ENCODE measurements at places on chromosomes 4 and X.
A peak's percentile ranks its signal among the peaks of the same experiment; 100 is the strongest.

DNA sequence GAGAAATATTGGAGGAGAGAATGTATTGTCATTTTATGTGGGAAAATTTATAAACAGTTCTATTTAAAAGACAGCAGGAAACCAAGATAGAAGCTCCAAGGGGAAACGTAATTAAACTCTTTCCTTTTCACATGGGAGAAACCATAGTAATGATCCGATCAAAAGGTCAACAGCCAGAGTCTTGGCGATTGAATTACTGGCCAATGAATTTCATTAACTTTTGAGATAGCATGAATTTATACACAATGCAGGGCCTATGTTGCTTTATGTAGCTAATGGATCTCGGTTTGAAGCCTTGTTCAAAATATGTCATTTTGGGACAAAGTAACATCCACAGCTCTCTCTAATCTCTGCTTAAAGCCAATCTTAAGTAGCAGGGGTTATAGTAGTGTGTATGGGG is 897.5 kb upstream of the NDST4 start:
- no peak for DNase-seq

GRCh38 chr4:15444879-15445547 is 17.2 kb downstream of the C1QTNF7 start:
- no peak for DNase-seq

DNA sequence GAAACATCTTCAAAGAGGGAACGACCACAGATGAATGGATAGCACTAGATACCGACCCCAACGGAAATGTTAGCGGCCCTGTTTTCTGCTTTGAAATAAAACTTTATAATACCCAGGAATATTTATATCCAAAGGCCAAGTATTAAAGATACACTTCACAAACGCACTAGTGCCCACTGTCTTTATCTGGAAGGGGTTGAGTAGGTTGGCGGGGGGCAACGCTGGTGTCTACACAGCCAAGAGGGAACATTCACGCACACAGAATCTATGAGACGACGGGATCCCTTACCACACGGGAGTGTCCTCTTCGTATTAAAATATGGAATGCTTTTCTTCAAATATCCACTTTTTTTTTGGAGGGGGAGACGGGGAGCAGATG is 3.3 kb downstream of the HAND2 start:
- DNase-seq, result no peak

- no peak for DNase-seq
These were observed 79.6 kb upstream of the PLAC1 start for GRCh38 chrX:134737721-134738369.

- DNase-seq, result peak; percentile 3
These were observed 148.9 kb downstream of the PRDM5 start for GRCh38 chr4:120773641-120774040.

DNA sequence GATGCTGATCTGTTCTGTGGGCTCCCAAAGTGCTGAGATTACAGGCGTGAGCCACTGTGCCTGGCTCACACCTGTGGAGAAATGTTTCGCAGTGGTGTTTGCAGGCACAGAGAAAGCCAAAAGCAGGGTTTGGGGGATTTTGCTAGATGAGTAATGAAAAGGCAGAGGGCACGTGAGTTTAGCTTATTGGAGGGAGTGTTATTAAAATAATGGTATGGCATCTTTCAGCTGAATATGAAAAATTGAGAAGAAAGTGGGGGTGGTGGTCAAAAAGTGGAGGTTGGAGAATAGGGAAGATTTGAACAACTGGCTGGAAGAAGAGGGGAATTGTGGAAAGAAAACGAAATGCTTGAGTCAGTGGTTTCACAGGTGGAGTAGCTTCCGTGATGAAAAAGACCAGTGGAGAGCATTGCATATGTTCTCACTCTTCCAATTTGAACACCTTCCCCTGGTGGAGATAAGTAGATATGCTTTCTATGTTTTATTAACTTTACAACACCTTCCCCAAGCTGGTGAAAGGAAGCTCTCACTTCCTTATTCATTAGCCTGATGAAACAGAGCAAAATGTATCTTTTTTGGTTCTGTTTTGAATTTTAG is 1.1 kb upstream of the CHST7 start:
- DNase-seq, result no peak

DNA sequence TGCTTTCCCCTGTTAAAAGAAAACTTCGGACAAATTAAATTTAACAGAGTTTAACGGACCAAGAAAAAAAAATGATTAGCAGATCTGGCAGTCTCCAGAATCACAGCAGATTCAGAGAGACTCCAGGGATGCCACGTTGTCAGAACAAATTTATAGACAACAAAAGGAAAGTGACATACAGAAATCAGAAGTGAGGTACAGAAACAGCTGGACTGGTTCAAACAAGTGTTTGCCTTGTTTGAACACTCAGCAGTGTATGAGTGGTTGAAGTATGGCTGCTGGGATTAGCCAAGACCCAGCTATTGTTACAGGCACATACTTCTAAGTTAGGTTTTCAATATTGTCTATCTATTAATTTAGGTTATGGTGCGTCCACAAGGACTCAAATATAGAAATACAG is 19.1 kb downstream of the PIR start:
- DNase-seq, result no peak

GRCh38 chr4:67996127-67996526 is 32.8 kb upstream of the TMPRSS11A start:
- DNase-seq, result no peak

DNA sequence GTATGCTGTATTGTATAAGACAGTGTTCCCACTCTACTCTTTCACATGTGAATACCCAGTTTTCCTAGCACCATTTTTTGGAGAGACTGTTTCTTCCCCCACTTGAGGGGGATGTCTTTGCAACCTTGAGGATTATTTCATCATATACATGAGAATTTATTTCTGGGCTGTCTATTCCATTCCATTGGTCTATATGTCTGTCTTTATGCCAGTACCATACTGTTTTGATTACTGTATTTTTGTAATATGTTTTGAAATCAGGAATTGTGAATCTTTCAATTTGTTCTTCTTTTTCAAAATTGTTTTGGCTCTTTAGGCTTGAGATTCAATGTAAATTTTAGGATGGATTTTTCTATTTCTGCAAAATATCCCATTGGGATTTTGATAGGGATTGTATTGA is 15.8 kb upstream of the LHFPL1 start:
- no peak for DNase-seq

Measured in SIG-M5 (cell line).